M059J (cell line): ENCODE measurements at places on chromosomes 3 and 15.
A peak's percentile ranks its signal among the peaks of the same experiment; 100 is the strongest.

- DNase-seq: no peak
These were observed 14.6 kb downstream of the IVD start for GRCh38 chr15:40420071-40420713.

DNA sequence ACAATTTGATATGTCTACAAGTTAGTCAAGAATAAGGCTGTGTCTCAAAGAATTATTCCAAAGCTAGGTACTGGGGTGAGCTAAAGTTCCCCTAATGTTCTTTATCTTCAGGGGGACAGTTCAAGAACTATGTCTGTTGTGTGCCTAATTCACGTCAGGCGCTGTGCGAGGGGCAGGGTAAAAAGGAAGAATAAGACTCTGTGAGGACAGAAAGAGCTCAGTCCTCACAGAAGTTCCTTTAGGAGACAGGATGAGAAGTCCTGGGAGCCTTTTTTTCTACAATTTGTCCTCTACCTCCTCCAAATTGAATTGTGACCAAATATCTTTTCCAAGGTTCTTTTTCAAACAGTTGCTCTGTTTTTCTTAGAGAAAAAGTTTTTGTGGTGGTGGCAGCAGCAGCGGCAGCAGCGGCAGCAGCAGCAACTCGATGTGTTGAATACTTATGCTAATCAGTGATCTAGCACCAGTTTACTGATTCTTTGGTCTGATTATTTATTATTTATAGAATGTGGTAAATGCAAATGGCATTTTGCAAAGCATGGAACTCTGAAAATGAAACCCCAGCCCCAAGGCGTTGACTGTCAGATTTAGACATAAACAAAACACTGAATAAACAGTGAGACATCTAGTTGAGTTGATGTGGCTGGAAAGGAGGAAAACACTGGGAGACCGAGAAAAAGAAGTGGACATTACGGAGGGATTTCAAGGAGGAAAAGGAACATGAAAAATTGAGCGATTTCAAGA lies 88.6 kb downstream of the GTPBP8 start:
- peak; percentile 73 for DNase-seq

DNA sequence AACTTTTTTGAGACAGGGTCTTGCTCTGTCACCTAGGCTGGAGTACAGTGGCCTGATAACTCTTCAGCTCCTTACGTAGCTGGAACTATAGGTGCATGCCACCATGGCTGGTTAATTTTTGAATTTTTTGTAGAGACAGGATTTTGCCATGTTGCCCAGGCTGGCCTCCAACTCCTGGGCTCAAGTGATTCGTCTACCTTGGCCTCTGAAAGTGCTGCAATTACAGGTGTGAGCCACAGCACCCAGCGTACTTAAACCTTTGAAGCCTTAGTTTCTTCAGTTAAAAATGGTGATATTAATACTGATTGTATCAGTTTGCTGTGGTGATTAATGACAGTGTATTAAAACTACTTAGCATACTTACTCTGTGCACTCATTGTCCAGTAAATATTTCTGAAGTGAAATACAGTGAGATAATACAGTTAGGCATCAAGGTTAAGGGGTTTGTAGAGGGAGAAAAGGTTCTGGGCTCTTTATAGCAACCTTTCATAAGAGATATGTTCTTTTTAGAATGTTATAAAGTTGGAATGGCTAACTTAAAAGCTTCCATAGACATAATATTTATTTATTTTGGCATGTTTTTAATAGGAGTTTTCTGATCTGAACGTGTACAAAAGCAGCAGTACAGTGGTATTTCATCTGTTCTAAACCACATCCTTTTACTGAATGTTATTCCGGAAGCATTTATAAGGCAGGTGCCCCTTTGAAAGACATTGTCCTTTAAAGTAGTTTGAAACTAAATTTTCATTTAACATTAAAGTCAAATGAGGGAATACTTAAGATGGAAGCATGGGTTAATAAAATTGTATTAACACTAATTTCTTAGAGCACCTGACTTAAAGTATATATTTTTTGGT lies 23.6 kb downstream of the NCK1 start:
- no peak for DNase-seq

GRCh38 chr3:141915016-141915415 lies 38.6 kb downstream of the ATP1B3 start:
- DNase-seq: no peak

DNA sequence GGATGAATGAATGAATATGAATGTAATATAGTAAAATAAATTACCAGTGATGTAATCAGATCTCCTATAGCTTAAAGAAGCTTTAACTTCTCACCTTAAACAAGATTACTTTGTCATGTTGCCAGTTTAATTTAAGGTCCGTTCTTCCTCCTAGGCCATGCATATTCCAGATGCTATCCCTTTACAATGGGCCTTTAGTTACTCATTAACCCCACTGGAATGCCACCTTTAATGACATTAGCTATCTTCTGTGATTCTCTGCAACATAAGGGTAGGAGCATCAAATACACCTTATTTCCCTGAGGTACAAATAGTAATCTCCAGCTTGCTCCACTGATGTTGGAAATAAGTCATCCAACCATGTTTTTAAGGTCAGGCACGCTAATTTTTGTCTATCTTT lies 63.0 kb upstream of the TIMP4 start:
- DNase-seq: no peak

DNA sequence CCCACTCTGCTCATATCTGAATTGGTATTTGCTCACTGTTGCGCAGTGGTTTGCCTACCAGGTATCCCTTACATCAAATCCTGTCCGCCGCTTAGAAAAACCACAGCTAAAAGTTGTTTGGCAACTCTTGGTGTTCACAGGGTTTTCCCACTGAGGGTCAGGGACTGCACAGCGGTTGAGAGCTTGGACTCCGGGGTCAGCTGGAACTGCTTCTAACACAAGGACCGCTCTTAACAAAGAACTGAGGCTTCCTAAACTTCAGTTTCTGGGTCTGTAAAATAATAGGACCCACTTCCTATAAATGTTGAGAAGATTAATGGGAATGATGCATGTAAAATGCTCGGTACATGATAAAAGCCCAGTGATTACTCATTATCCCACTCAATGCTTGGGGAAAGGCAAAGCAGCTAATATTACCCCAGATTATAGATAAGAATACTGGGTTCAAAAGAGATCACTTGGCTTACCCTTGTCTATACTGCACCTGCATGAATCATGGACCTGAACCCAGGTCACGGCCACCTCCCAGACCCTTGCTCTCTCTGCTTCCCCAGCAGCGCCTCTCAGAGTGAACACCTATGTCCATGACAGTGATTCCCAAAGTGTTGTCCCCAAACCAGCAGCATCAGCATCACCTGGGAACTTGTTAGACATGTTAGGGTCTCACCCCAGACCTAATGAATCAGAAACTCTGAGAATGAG lies 36.1 kb downstream of the LIPC start:
- no peak for DNase-seq

DNA sequence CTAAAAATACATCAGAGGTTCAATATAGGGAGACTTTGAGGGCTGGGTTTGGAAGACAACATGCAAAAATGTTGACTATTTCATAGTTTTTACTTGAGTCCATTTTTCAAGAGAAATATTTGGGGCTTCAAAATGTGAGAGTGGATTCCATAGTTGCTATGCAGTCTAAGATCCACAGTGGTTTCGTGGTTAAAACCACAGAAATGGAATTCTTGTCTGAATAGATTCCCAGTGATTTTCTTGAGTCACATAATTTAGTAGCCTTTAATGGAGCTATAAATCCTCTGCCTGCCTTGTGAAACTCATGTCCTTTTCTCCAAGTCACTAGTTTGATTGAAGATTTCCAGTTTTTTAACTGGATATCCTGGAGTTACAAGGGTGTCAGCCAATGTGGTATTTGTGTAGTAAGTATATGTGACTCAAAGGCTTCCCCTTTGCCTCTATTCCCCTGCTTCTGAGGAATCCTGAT lies 94.7 kb upstream of the RBMS3 start:
- DNase-seq: peak; percentile 96
